Smooth muscle cell of the brain vasculature (primary cell): ENCODE measurements at places on chromosomes 2 and 18.

GRCh38 chr2:189178726-189179569, 613 bp downstream of the COL5A2 start:
- DNase-seq: peak; percentile 62

DNA sequence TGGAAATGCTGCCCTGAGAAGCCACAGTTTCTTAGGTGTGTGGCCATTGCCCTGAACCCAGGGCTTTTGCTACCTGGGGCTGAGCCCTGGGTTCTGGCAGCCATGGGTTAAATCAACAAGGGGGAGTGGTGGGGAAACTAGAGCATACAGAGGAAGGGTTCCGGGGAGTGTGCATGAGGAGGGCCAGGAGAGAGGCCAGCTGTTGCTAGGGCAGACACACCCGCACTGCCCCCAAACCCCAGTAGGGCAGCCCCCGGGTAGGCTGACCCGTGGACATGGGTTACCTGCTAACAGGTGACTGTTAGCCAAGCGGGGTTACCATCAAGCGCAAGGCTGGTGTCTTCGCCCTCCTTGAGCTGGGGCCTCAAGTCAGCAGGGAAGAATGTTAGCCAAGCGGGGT, 14.8 kb upstream of the ARHGEF4 start:
- no peak for DNase-seq

DNA sequence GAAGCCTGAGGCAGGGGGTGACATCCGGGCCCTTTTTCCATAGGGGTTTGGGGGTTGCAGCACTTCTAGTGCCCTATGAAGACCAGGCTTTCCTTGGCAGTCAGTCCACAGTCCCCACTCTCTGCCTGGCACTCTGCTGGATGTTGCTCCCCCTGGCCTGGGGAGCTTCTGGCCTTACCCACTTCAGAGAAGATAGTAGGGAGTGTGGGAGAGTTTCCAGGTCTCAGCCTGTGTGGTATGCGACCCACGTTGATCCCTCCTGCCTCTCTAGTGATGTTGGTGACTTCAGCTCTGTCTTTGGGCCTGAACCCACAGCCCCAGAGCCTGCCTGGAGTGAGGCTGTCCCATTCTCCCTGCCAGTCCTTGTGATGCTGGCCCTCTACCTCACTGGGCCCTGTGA, 105.6 kb downstream of the STPG4 start:
- no peak for DNase-seq

DNA sequence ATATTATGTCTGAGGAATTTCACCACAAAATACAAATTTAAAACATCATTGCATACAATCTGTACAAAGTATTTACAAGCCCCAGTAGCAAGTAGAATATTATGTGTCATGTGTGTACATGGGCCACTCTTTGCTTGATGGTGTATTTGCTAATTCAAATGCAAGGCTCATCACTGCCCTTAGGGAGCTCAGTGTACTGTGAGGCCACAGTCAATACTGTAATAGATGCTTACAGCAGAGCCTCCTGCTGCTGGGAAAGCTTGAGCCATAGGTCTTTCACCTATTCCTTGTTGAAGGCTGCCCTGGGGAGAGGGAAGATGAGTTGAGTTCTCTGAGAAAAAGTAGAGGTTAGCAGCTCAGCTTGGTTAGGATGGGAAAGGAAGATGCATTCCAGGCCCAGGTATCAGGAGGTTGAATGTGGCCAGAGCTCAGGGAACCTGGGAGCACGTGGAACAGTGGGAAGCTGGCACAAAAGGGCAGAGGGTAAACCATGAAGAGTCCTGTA, 189.6 kb downstream of the LRP1B start:
- no peak for DNase-seq

GRCh38 chr18:64332835-64333234, 183.9 kb upstream of the LINC00305 start:
- no peak for DNase-seq

- no peak for DNase-seq
Observed at GRCh38 chr2:53202063-53202462, 565.5 kb upstream of the CHAC2 start.

DNA sequence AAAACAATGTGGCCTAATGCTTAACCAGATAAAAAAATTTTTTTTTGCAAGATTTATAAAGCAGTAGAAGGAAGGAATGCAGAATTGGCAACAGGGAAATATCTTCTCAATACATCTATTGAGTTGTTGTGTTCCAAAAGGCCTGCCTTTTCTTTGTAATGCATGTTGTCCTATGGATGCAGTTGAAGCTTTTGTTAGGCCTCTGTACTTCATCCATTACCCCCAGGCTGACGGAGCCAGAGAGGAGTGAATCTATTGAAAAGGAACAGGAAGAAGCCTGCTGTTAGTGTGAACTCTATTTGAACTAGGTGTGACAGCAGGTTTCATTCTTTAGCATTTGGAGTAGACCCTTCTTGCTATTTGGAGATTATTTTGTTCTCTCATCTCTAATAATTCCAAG, 56.5 kb downstream of the MTX2 start:
- no peak for DNase-seq

GRCh38 chr18:23668731-23669130, 6.0 kb upstream of the ANKRD29 start:
- DNase-seq: no peak

DNA sequence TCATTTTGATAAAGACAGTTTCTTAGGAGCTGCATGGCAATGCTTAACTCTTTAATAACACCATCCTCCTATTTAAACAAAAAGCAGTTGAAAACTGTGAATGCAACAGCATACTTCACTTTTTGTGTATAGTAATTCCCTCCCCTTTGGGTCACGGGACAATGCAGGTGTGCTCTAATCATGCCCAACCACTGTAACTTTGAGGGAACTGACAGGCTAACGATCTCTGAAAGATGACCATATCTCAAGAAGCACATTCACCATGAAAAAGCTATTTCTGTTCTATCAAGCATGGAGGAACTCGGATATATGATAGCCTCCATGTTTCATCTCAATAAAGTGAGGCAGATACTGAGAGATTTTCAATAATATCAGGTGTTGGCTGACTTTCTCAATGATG, 81.1 kb upstream of the CD226 start:
- no peak for DNase-seq

DNA sequence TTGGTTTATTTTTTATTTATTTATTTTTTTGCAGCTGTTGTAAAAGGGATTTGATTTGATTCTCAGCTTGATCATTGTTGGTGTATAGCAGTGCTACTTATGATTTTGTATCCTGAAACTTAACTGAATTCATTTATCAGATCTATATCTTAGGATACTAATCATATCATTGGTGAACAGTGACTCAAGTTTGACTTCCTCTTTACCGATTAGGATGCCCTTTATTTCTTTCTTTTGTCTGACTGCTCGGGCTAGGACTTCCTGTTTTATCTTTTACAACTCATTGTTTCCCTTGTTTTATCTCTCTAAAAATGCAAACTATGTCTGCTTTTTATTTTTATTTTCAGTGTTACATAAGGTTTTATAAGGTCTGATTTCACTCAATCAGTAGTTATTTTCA, 23.6 kb downstream of the SP100 start:
- DNase-seq: no peak

- DNase-seq: no peak
Observed at GRCh38 chr2:53575721-53576124, 191.9 kb upstream of the CHAC2 start.

GRCh38 chr2:206245265-206245672, 29.2 kb upstream of the ZDBF2 start:
- DNase-seq: no peak

- no peak for DNase-seq
Observed at GRCh38 chr2:193011870-193012269, 817.1 kb upstream of the TMEFF2 start.

DNA sequence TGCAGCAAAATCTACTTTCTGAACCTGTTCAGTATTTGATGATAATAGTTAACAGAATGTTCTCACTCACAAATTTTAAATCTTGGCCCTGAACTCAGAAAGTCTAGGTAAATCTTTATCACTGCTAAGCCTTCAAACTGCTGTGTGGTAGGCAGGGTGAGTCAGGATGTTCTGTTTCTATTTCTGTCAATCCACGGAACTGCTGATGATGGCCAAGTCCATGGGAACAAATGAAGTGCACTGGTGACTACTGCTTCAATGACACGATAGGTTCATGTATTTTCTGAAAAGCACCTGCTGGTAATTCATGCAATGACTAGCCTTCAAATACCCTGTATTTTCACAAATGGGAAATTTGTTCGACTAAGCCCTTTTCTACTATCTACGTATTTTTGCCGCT, 14.2 kb downstream of the NIFK start:
- no peak for DNase-seq

- no peak for DNase-seq
Observed at GRCh38 chr2:240650254-240650965, 25.1 kb downstream of the GPR35 start.

DNA sequence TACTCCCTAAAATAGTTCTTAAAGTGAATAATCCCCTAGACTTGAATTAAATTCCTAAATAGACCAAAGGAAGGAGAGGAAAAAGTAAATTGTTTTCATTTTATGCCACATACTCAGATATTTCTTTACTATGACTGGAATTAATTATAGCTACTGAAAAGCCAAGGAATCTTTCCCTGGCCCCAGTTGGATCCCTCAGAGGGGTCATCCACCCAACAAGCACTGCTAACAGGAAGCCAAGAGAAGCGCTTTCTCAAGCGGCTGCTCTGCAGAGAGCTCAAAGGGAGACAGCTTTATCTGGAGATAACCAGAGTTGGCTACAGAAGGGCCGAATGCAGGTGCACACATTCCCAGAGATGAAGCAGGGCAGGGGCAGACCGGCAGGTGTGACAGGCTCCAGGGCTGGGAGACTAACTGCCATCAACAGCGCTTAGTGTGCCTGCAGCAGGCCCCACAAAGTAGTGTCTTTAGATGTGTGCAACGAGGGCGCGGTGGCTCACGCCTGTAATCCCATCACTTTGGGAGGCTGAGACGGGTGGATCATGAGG, 51.1 kb downstream of the POLR1A start:
- DNase-seq: no peak

DNA sequence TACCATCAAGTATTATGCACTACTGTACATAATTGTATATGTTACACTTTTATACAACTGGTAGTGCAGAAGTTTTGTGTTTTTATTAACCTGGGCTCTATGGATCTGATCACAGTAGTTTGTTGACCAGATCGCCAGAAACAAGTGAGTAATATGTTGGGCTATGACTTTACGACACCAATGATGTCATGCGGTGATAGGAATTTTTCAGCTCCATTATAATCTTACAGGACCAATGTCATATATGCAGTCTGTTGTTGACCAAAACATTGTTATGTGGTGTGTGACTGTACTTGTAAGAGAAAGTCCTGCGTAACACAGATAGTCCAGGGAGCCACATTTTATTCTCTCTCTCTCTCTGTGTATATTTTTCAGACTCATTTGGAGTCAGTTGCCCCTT, 4.5 kb upstream of the ACOXL start:
- DNase-seq: no peak

GRCh38 chr2:225033440-225034318, 8.6 kb downstream of the DOCK10 start:
- no peak for DNase-seq

DNA sequence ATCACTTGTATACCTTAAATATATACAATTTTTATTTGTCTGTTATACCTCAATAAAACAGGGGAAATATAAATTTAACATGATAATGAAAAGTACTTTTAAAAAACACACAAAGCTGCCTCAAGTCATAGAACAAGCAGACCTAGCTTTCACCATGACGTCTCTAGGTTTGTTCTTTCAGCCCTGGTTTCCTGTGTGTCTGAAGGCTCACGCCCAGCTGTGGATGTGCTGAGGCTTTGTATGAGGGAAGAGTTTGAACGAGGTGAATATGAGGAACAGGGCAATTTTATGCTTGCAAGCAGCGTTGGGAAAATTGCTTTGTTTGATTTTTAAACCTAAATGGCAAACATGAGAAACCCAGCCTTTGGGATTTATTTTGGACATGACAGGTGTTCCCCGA, 15.3 kb downstream of the SH3RF3 start:
- no peak for DNase-seq

DNA sequence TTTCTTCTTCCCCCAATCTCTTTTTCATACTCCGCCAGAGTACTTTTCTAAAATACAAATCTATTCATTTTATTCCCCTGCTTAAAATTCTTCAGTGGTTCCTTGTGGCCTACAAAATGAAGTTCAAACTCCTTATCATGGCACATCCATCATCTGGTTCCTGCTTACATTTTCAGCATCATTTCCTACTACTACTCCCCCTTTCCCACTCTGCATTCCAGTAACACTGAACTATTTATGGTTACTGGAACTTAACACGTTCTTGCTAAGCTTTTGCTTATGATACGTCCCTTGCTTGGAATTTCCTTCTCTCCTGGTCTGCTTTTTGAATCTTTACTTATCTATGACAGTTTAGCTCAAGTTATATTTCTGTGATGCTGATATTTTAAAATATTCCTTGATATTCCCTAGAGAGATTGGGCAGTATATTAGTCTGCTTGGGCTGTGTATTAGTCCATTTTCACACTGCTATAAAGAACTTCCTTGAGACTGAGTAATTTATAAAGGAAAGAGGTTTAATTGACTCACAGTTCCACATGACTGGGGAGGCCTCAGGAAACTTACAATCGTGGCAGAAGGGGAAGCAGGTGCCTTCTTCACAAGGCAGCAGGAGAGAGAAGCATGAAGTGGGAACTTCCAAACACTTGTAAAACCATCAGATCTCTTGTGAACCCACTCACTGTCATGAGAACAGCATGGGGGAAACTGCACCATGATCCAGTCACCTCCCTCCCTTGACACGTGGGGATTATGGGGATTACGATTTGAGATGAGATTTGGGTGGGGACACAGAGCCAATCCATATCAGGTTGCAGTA, 53.2 kb downstream of the BMPR2 start:
- DNase-seq: no peak

DNA sequence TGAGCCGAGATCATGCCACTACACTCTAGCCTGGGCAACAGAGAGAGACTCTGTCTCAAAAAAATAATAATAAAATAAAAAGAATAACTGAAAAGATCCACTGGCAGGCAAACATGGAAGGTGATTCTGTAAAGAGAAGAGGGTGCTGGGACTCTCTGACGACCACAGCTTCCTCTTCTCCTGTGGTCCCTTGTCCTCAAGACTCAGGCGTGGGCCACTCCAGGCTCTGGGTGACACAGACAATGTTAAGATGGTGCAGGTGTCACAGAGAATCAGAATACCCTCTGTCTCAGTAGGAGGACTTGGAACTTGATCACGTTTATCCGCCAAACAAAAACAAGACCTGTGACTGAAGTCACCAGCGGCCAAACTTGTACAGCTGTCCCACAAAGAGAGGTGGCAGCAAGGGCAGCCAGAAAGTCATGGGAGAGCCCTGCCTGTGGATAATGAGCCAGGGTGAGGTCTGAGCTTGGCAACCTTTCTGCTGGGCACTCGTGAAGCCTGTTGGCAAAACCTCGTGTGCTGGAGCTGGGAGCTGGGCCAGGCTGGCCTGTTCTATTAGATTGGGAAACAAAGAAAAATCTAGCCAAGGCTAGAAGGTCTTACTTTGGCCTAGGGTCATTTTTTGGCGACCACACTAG, 76.4 kb upstream of the ITGA6 start:
- no peak for DNase-seq

DNA sequence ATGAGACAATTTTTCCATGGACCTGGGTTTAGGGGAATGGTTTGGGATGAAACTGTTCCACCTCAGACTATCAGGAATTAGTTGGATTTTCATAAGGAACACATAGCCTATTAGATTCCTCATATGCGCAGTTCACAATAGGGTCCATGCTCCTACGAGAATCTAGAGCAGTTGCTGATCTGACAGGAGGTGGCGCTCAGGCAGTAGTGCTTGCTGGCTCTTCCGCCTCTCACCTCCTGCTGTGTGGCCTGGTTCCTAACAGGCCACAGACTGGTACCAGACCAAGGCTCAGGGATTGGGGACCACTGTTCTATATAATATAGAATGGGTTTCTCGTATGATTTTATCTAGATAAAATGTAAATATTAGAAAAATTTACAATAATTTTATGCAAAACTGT, 338.7 kb downstream of the CPS1 start:
- no peak for DNase-seq

GRCh38 chr2:65370387-65371073, 61.9 kb downstream of the SPRED2 start:
- no peak for DNase-seq
